ENCODE measurements at places on chromosomes 2 and 18.
A peak's percentile ranks its signal among the peaks of the same experiment; 100 is the strongest.

- DNase-seq, result peak; percentile 66
Measured at GRCh38 chr2:106885971-106886915, at the start of gene ST6GAL2. ST6GAL2 (minus strand) TSS chr2:106886167; CDS start chr2:106843977, 42,190 bp downstream.

GRCh38 chr2:97673182-97673914, 3.8 kb downstream of the C2orf92 start:
- no peak for DNase-seq

DNA sequence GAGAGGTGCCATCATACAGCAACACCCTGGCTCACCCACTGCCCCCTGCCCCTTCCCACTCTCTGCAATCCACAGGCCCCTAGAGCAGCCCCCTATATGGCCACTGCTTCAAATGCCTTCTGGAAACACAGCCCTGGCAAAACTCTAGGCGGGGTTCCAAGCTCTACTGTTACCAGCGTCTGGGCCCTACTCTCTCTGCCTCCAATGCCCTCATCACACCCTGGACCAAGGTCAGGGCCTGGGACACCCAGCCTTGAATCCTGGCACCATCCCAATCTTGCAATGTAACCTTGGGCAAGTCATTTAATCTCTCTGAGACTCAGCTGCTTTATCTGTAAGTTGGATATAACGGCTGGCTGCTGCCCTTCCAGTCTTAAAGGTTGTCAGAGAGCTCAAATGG, 39.2 kb upstream of the LOXHD1 start:
- DNase-seq, result no peak

DNA sequence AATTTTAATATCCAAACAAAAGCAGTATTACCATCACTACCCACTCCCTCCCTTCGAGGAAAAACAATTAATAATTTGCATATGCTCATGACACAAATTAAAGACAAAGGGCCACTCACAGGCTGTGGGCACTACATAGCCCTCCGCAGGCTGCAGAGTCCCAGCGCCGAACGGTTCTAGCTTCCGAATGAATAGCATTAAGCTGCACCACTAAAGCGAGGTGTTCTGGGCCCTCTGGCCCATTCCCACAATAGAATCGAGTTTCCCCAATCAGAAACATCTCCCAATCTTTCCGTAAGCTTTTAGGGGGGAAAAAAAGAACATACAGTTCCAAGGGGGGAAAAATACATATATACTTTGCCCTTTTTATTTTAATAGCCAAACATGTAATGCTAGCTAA, 14.5 kb upstream of the SIX3 start:
- DNase-seq, result no peak

DNA sequence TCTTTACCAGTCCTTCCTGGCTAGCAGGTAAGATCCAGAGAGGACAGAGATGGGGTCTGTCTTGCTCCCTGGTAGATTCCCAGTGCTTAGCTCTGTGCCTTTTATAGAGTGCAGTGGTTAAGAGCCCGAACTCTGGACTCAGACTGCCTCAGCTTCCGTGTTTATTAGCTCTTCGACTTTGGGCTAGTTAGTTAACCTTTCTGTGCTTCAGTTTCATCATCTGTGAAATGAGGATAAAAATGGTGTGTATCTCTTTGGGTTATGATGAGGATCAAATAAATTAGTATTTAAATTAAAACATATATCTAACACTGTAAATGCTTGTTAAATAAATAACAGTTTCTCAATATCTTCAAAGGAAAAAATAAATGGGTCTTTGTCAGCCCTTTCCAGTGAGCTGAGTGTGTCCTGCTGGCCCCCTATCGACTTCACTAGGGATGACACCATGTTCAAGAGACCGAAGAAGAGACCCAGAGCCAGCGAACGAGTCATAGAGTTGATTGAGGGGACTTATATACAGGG, 38.2 kb downstream of the CERS6 start:
- DNase-seq, result no peak

DNA sequence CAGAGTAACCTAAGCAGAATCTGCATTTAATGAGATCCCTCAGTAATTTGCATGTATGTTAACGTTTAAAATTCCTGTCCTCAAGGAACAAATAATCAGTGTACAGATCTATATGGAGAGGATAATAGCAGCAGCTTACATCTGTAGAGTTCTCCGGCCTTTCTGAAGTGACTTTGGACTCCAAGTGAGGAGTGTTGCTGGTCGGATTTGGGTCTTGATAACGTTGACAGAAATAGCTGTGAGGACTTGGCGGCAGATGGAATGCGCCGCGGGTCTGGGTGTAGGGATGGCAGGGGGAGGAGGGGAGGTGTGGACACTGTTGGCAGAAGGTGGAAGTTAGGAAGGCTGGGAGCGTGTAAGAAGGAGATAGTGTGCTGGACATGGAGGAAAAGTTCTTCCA, 170.9 kb upstream of the GATA6 start:
- DNase-seq, result no peak

- DNase-seq, result no peak
Measured at GRCh38 chr2:240422658-240423329, 12.7 kb upstream of the GPC1 start.

GRCh38 chr2:225002656-225003045, 39.6 kb downstream of the DOCK10 start:
- DNase-seq, result no peak

- no peak for DNase-seq
Measured at GRCh38 chr2:58495806-58496205, 254.7 kb upstream of the FANCL start.

GRCh38 chr2:74439373-74439772, 2.4 kb downstream of the RTKN start:
- no peak for DNase-seq

GRCh38 chr2:233000886-233001750, 11.9 kb downstream of the NGEF start:
- peak; percentile 8 for DNase-seq

GRCh38 chr2:154391051-154391450, 307.4 kb upstream of the KCNJ3 start:
- no peak for DNase-seq

GRCh38 chr2:136255127-136255526, 137.2 kb upstream of the CXCR4 start:
- DNase-seq, result no peak

GRCh38 chr2:237122214-237122666, 36.6 kb downstream of the COPS8 start:
- peak; percentile 57 for DNase-seq

DNA sequence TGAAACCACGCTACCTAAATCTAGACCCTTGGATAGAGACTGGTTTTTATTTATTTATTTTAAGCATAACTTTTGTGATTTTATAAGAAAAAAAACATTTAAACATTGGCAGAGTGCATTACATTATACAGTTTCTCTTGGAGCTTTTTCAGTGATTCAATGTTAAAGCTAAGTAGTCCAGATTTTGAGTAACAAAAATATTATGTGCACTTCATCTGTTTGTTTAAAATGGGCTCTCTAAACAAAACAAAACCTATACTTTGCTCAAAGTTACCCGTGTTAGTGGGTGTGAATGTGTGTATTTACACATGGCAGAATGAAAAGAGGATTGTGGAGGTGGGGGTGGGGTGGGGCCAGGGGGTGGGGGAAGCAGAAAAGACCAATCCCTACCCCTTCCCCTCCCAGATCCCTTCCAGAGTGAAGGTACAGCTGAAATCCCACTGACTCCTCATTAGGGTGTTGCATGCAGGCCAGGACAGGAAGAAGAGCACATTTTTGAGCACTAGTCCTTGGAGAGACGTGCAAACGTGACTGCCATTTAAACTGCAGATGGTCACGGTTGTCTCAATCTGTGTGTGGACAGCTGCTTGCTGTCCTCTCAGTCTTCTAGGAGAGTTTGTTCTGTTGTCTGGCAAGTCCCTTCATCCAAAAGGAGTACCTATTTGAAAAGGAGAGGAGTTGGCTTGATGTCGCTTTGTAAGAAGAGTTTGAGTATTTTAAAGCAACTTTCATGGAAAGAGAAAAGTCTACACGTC, 303.0 kb downstream of the ICOS start:
- no peak for DNase-seq

DNA sequence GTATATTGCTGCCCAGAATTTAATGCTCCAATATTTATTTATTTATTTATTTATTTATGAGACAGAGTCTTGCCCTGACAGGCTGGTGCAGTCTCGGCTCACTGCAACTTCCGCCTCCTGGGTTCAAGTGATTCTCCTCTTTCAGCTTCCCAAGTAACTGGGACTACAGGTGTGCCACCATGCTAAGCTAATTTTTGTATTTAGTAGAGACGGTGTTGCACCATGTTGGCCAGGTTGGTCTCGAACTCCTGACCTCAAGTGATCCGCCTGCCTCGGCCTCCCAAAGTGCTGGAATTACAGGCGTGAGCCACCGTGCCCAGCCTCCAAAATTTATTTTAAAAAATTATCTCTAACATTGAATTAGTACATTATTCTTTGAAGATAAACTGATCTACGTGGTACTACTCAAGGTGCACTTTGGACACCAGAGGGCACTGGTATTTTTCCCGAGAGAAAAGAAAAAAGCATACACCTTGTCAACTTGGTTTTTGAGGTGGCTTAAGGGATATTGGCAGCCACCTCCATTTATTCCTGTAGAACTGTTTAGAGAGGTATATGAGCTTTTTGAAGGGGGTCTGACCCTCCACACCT, 1.4 kb upstream of the IDH1 start:
- no peak for DNase-seq

DNA sequence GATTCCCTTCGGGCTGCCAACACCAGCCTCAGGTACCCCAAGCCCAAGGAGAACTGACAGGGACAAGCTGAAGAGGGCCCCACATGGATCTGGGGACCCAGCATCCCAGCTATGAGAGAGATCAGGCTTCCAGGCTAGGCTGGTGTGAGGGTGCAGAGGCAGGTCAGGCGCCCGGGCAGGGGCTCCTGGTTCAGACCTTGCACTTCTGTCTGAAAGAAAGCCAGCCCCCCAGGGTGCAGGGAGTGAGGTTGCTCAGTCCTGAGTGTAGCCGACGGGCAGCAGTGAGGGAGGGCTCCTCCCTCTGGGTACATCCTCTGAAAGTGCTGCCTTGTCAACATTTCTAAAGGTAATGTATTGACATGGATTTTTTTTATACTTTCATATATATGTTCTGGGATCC, 33.1 kb downstream of the KCNF1 start:
- no peak for DNase-seq

- DNase-seq, result peak; percentile 60
Measured at GRCh38 chr18:58045242-58046092, 1.4 kb downstream of the NEDD4L start.

DNA sequence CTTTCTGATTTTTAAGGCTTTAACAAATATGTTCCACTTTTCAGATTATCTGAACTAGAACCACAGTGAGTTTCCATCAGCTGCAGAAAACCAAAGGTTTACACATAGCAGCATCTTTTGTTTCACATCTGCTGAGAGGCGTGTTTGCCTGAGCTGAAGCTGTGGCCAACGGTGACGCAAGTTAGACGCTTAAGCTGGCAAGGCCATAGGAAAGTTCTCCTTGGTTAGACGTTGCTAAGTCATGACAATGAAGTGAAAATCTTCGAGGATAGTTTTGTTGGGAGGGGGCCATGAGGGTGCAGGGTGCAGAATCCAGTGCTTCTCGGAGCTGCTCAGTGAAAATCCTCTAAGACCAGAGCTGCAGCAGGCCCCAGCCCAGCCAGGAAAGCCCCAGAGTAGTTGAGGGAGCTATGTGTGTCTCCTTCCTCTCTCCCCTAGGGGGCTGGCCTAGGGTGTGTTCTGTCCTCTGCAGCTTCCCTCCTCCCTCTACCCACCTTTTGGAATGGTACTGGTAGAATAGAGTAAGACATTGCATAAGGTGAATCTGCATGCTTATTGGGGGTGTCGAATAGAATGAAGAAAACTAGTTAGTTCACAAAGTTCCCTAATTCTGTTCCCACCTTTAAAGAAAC, 105.4 kb downstream of the FHOD3 start:
- peak; percentile 89 for DNase-seq

DNA sequence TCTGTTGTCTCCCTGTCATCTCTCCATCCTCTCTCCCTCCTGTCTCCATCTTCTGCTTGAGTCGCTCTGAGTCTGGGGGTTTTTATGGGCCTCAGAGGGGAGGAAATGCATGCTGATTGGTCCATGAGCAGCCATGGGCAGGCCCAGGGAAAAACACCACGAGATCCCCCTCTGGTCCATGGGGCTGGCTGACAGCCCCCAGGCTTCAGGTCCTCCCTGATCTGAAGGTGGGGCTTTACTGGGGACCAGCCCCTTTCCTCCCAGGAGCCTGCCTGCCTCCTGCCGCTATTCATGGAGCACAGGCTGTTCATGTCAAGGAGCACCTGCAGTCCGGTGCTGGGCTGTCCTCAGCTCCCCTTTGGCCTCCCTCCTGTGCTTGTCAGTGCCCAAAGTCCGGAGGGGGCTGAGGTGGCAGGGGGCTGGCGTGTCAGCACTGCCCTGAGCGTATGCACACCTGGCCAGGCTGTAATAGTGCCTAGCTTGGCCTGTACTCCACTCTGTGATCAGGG, 59.6 kb upstream of the DLX2 start:
- no peak for DNase-seq

DNA sequence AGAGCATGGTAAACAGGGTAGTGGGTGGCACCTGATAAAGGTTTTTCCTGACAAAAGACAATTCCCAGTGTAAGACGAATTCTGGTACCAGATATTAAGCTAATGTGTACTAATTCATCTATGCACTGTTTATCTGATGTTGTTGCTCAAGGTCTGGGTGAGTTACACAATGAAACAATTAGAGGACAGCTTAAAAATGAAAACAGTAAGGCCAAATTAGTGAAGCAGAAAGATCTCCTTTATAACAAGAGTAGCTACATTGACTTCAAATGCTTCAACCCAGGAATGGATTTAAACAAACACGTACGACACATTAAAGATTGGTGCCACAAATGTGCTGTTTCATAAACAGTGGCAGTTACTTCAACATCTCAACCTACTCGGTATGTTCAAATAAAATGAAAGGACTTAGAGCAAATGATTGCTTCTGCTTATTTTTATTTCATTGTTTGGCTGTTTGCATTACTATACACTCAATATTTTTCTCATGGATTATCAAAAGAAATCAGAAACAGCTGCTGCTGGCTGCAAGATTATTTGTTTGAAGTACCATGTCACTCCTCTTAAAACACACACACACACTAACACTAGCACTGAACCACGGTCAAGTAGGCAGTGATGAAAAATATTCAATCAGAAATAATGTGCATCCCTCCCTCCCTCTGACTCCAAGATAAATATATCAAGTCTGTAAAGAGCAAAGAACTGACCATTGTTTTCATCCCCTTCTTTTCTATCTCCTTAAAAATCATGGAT, 94.4 kb upstream of the RND3 start:
- no peak for DNase-seq

DNA sequence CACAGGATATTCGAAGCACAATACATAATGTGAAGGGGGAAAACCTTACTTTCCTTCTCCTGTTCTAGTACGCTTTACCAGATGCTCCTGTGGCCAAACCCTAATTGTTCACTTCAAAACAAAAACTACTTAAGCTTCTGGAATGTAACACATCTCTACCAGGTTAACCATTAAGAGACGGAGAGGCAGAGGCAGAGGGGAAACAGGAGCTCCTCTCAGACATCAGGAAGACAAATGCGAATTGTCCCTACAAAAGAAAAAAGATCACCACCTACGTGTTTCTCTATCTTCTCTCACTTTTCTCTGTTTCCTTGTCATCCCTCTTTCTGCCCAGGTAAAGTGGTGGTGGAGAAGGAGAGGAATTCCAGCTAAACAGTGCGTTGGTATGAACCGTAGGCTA, 266.8 kb downstream of the NRXN1 start:
- no peak for DNase-seq

All from left hindlimb (tissue), 1 donor.